ENCODE measurements at places on chromosomes 5 and 9. TPM values are rescaled to one million over a fixed set of nuclear protein-coding genes. Genes with fewer than 3 reads are reported as not detected.

The TMC1 gene
- not detected for total RNA-seq

The ST8SIA4 gene
- under 0.01 TPM for total RNA-seq

The ZFAND5 gene
- 92.5 TPM for total RNA-seq

The SLC1A1 gene
- 1.1 TPM for total RNA-seq
